ENCODE measurements at places on chromosomes 1 and 21.

DNA sequence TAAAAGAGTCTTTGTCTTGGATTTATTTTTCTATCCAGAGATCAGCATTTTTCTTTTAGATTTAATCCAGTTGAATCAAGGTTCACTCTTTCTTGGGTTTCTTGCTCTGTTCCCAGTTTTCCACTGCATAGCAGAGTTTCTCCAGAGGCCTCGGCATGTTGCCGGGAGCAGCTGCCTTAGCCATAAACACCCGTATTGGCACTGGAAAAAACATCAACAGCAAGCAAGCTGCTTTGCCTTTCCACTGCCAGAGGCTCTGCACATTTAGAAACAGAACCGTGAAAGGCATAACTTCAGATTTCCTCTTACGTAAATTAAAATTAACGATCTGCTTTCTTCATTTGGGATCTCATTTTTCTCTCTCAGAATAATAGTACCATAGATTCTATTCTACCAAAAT is 181.8 kb upstream of the L1TD1 start:
- peak; percentile 91 for DNase-seq

- DNase-seq = peak; percentile 61
Observed at GRCh38 chr1:13583966-13584791, 547 bp downstream of the PDPN start.

DNA sequence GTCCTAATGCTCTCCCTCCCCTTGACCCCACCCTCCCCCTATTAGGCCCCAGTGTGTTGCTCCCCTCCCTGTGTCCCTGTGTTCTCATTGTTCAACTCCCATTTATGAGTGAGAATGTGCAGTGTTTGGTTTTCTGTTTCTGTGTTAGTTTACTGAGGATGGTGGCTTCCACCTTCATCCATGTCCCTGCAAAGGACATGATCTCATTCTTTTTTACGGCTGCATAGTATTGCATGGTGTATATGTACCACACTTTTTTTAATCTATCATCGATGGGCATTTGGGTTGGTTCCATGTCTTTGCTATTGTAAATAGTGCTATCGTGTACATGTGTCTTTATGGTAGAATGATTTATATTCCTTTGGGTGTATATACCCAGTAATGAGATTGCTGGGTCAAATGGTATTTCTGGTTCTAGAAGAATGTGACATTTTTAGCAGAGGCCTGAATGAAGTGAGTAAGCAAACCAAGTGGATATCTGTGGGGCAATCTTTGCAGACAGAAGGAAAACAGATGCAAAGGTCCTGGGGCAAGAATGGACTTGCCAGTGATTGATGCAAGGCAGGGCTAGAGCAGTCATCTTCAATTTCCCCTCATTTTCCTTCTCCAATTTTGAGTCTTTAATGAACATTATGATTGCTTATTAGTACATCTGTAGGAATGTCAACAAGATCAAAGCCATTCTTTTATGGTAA is 50.2 kb downstream of the UBE4B start:
- no peak for DNase-seq

- DNase-seq = no peak
Observed at GRCh38 chr21:28683982-28684752, 308.5 kb downstream of the LTN1 start.

DNA sequence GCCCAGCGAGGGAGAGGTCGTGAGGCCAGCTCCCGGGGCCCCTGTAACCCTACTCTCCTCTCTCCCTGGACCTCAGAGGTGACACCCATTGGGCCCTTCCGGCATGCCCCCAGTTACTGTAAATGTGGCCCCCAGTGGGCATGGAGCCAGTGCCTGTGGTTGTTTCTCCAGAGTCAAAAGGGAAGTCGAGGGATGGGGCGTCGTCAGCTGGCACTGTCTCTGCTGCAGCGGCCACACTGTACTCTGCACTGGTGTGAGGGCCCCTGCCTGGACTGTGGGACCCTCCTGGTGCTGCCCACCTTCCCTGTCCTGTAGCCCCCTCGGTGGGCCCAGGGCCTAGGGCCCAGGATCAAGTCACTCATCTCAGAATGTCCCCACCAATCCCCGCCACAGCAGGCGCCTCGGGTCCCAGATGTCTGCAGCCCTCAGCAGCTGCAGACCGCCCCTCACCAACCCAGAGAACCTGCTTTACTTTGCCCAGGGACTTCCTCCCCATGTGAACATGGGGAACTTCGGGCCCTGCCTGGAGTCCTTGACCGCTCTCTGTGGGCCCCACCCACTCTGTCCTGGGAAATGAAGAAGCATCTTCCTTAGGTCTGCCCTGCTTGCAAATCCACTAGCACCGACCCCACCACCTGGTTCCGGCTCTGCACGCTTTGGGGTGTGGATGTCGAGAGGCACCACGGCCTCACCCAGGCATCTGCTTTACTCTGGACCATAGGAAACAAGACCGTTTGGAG is 23.7 kb upstream of the TNFRSF1B start:
- DNase-seq = no peak

DNA sequence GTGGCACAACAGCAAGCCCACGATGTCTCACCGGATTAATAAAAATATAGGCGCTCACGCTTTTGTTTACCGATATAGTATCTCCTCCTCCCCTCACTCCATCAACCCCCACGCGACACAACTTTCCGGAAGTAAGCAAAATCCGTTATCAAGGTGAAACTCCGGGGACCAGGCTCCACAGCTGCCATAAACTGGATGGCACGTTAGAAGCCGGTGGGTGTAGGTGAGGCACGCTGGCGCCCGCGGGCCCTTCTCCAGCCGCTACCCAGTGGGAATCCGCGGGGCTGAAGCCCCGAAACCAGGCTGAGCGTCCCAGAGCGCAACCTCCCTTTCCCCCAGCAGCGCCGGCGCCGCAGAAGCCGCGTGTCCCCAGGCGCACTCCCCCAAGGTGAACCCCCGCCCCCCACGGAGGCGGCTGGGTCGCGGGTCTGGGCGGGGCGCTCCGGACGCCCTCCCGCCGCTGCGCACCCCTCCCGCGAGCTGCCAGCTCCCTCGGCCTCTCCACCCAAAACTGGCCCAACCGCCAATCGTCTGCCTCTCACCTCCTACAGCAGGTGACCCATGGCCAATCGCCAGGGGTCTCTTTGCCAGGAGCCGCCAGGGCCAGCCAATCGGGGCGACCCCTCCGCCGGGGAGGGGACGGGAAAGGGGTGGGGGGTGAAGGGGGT is 112.4 kb downstream of the OSBPL9 start:
- peak; percentile 51 for DNase-seq

GRCh38 chr21:43731476-43731875 is 12.5 kb downstream of the PDXK start:
- no peak for DNase-seq

DNA sequence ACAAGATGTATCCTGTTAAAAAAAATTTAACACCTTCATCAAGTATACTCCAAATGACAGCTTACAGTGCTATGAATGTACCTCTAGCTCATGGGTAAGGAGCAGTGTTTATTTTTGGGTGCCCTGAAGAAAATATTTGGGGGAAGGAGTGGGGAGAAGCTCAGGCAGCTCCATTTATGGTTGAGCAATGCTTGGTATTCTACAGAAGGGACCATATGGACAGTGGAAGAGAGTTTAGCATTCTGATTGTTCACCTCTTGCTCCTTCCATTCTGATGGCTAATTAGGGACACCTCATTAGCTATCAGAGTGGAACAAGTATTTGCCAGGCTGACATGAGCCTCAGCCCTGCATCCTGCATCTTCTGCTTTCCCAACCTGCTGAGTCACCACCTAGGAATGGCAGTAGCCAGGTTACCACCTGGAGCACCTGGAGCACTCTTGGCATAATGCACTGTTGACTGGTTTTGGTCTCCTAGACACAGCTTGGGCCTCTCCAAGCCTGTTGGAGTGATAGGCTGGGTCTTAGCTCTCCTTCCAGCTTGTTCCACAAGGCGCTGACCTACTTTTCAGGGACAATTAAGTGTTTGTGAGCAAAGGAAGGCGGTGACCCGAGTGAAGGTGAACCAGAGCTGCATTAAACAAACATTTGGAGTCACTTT is 62.0 kb upstream of the MACF1 start:
- no peak for DNase-seq

GRCh38 chr1:36920801-36921405 is 113.4 kb downstream of the GRIK3 start:
- DNase-seq = no peak

Data from hindlimb muscle (tissue), 1 donor.